ENCODE measurements at places on chromosomes 4 and X.

GRCh38 chrX:22800806-22801205 lies 199.0 kb upstream of the DDX53 start:
- no peak for DNase-seq

GRCh38 chr4:16991450-16991849 lies 93.0 kb upstream of the LDB2 start:
- DNase-seq, result no peak

DNA sequence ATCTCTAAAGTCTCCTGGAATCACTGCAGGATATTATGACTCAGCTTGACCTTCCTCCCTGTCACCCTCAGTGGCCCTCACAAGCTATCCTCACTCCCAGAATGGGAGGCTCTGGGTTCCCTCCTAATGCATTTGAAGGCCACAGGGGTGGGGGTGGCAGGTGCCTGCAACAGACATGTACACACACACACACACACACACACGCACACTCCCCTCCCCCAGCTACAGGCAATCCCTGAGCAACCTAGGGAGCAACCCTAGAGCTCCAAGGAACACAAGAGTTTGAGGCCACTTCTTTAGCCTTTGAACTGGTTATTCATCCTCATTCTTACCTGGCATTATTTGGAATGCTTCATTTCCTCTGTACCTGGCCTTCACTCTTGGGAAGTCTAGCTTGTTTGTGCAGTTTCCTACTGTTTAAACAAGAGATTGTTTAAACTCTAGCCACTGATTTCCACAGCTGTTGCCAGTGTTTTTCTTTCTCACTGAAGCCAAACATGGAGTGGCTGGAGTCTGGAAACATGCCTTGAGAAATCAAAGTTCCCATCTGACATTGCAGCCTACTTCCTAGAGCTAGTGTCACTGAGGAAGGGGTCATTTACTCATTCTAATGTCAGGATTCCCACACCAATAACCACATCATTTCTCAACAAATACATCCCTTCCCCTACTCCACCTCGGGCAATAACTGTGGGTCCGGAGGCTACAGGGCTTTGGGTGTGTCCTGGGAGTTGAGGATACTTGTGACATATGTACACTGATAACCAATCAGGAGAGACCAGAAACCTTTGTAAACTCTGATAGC lies 37.7 kb downstream of the MAOA start:
- DNase-seq, result no peak

- no peak for DNase-seq
Measured at GRCh38 chr4:154732669-154733068, 11.1 kb upstream of the LRAT start.

DNA sequence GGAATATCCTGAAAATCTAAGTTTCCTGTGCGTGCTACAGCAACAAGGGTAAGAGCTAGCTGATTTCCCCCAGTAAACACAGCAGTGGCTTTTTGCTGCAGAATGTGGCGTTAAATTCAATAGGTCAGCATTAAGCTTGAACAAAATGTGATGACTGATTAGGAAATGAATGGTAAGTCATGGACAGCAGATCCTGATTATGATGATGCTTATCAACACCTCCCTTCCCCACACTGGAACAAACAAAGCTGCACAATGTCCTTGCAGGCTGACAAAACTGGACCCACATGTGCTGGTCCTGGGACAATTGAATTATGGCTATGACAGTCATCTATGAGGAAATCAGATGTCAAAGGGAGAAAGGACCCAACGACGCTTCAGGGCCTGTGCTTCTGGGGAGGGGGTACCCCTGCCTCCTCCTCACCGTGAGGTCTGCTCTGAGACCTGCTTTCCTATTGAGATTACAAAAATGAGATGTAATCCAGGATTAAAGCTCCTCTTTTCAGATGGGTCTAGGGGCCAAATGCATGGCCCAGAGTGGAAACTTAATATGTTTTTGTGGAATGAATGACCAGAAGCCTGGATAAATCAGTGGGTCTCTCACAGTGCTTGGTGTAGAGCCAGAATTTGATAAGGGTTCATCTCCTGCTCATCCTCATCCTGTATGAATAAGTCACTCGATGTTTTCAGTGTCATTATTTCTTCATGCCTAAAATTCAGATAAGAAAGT lies 32.0 kb upstream of the BOD1L1 start:
- DNase-seq, result no peak

DNA sequence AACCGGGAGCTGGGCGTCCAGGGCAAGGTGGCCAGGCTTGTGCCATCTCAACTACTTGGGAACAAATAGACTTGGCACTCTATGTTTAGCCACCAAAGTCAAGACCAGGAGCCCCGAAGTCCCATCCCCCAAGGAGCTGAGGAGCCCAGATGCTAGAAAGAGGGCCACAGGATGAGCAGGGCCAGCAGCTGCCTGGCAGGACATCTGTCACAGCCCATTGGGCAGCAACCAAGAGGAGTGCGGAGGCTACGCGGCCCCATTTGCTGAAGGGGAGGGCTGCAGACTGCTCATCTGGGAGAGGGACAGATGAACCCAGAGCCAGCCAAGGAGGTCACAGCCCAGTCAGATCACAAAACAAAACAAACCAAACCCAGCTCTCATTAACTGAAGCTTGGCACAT lies 22.9 kb upstream of the SOWAHD start:
- DNase-seq, result no peak

- peak; percentile 22 for DNase-seq
Measured at GRCh38 chr4:10094841-10095240, 21.8 kb downstream of the WDR1 start.

GRCh38 chr4:26885912-26886274 lies 25.3 kb downstream of the STIM2 start:
- peak; percentile 91 for DNase-seq

DNA sequence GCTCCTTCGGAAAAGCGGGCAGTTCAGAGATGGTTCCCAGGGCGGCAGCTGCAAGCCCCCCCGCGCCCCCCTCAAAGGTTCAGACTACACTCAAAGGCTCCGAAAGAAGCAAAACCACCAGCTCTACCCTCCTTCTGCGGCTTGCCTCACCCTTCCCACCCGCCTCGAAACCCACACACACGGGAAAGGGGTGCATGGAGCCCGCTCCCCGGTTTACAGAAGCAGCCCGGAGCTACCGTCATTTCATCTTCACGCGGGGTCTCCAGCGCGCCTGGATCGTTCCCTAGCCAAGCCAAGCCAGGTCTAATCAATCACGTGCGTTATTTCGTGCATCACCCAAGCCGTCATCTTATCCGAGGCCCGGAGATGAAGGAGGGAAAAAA lies 1.2 kb downstream of the NLGN4X start:
- DNase-seq, result no peak

DNA sequence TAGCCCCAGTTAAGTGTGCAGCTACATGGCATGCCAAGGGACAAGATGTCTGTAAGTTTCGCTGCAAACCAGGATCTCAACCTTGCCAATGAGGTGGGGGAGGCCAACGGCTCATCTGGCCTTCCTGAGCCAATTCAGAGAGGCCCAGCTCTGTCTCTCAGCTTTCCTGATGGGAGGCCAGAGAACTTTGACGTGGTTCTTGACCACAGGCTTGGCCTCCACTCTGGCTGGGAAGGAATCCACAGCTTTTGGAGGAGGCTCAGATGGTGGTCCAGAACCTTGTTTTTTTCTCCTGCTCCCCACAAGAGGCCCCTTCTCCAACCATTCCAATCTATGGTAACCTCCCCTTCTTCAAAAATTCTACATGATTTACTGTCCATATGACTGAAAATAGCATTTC lies 9.8 kb downstream of the CAPN6 start:
- DNase-seq, result no peak

DNA sequence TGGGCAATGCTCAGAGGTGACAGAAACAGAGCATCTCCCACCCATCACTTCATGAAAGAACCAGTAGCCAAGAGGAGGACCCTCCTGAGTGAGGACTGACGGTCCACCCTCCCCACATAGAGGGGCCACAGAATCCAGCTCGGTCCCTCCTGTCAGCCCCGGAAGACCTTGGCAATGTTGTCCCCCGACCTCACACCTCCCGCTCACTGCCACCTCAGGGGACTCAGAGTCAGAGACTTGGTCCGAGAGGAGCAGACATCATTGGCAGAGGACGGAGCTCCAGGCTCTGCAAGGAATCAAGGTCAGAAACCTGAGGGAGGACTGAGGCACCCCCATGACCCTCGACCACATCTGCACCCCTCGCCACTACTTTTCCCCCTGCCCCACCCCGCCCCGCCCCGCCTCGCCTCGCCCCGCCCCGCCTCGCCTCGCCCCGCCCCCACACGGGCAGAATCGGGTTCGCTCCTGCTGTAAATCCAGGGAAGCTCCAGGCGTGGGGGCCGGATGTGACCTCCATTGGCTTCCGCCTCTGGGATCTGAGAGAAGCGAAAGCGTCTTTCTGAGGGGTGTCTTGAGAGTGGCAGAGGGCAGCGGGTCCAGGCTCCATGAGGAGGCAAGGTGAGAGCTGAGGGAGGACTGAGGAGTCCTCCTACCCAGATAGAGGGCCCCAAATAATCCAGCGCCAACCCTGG lies at the start of gene MAGEA11:
MAGEA11 (plus strand) TSS at position 516 of the 692 bp plus-strand sequence. CDS start 1,100 bp downstream, outside the sequence.
- DNase-seq, result no peak

GRCh38 chrX:34909151-34909550 lies 33.4 kb upstream of the FAM47B start:
- DNase-seq, result no peak

DNA sequence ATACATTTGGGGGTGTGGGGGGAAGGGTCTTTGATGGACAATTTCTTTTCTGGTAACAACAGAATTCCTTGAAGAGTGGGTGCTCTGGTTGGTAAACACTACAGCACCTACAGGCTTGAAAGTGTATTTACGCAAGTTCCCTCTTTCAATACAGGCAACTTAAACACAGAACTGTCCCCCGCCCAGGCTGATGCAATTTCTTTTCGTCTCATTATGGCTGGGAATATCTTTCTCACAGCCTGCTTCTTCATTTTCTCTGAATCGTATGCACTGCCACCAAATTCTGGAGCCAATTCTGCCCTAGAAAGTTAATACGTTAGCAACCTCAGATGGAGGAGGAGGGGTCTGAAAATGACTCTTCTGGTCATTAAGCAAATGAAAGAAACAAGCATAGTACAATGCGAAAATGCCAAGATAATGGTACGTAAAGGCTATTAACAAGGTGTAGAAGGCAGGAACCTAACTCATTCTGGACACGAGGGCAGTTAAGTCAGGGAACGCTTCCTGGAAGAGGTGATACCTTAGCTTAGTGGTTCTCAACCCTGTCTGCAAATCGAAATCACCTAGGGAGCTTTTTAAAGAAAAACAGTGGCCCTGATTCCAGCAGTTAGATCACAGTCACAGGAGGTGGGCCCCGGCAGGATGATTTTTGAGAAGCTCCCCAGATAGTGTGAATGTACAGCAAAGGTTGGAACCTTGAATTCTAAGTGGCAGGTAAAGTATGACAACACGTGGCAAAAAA lies 1.0 kb downstream of the AGA start:
- peak; percentile 41 for DNase-seq

- DNase-seq, result no peak
Measured at GRCh38 chrX:24276015-24276414, 37.9 kb downstream of the SUPT20HL2 start.

- no peak for DNase-seq
Measured at GRCh38 chr4:130573742-130574141, 1477.8 kb downstream of the C4orf33 start.

- DNase-seq, result no peak
Measured at GRCh38 chr4:86586160-86586572, 7.9 kb upstream of the PTPN13 start.

DNA sequence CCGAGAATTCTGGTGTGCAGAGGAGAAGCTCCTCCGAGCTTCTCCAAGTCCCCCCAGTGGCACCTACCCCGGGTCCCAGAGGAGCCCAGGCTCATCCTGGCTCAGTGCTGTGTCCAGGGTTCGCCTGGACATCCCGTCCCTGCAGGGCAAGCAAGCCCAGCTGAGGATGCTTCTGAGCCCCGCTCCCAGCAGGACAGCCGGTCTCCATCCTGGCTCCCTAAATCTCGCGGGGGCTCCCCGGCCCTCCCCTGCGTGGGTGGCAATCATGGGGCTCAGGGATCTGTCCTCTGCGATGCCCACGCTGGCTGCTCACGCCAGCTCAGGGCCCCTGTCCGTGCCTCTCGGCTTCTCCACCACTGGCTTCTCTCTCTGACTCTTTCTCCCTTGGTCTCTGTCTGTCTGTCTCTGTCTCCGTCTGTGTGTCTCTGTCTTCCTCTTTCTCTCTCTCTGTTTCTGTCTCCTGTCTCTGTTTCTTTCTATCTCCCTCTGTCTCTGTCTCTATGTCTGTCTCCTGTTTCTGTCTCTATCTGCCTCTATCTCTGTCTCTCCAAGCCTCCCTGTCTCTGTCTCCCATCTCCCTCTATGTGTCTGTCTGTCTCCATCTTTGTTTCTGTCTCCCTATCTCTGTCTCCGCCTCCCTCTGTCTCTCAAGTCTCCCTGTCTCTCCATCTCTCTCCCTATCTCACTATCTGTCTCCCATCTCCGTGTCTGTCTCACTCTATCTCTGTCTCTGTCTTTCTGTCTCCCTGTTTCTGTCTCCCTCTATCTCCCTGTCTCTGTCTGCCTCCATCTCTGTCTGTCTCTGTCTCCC lies 27.8 kb upstream of the SLC25A6 start:
- DNase-seq, result no peak

GRCh38 chr4:15953625-15954024 lies 9.3 kb downstream of the FGFBP2 start:
- DNase-seq, result no peak

- DNase-seq, result no peak
Measured at GRCh38 chr4:97500423-97500822, 642.9 kb downstream of the STPG2 start.

DNA sequence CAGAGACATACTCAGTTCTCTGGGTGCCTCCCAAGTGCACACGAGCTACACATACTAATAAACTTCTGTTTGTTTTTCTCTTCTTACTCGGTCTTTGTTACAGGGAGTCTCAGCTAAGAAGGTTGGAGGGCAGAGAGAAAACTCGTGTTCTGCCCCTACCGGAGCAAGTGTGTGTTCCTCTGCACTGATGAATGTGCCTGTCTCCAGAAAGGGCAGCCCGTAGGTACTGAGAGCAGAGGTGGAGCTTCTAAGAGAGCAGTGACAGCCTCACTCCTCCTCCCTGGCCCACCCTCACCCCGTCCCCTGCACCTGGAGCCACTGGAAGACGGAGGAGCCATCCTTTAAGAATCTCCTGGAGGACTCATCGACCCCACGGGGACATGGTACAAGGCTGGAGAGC lies 67.6 kb downstream of the MTNR1A start:
- DNase-seq, result no peak

- no peak for DNase-seq
Measured at GRCh38 chr4:151921811-151922210, 161.0 kb upstream of the GATB start.

DNA sequence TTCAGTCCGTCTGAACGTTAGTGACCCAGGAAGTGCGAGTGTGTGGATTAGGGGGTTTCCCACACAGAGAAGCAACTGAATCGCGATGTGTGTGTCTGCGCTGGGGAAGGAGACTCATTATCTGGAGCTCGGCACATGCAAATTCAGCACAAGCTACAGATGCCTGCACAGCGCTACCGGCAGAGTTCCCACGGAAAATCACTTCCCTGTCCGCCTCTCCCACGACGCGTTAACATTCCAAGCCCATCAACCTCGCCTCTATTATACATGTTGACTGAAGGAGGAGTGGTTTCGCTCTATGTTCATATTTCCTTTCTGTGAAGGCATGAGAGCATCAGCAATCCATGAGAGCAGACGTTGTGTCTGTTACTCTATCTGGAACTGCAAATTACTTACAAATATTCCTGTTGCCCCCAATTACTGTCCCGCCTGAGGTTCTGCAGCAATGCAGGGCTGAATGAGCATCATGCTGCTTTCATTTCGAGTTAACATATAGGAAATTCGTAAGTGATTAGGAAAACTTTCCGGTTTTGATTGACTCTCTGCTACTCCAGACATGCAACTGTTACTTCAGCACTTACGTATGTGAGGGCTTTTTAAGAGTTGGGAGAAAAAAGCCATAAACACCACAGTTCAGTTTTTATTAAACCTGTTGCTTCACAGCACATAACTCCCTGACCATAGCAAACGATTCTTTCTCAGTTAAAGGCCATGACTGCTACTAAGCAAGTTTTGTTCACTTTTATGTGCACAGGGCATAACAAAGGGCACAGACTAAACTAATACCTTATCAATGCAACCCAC lies 15.0 kb upstream of the MTNR1A start:
- DNase-seq, result no peak
